ENCODE measurements at places on chromosomes 12 and 14.
A peak's percentile ranks its signal among the peaks of the same experiment; 100 is the strongest.

DNA sequence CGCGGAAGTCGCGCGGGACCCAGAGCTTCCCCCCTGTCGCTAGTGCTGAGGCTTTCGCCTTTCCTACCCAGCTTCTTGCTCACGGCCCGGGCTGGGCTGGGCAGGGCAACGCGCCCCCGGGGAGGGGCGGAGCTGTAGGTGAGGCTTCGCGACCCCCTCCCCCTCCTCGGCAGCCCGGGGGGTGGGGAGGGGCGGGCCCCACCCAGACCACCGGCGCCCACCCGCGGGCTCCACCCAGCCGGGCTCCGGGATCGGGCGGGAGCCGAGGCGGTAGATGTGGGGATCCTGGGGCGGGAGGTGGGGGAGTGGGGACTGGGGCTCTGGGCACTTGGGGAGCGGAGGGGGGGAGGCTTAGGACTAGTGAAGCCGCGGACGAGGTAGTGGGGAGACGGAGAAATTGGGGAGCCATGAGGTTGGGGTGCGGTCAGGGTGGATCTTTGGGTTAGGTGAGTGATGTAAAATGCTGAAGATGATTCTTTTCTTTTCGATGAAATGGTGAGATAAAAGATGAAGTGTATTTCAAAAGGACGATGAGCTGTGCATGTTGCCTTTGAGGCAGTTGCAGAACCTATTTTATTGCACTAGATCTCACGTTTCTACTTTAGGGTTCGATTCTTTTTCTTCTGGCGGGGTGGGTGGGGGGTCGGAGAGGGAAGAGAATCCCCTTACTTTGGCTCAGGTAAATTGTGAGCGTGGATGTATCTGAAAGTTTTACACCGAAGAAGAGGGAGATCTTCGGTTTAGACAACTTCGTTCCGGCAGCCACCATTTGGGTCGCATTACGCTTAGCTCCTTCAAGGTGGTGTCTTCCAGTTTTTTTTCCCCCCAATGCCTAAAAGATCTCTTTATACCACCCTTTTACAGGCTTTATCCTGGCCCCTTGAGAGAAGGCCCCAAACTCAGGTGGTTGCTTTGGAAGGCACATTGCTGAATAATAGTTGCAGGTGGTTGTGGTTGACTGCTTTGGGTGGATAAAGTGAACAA, 619 bp downstream of the ERC1 start:
- DNase-seq = no peak

DNA sequence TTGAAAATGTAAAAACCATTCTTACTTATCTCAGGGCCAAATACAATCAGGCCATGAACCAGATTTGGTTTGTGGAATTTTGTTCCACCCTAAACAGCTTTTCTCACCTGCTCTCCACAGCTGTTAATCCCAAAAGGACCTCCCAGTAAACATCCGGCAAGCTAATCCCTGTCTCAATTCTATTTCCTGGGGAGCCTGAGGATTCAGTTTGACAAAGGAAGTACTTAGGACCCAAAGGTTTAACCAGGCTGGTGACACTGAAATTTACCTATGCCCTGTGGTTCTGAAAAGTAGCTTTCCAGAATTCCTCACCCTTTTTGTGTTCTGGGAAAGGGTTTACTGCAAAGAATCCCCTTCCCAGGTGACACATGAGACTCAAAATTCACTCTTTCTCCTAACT, 15.0 kb downstream of the CAPZA3 start:
- no peak for DNase-seq

DNA sequence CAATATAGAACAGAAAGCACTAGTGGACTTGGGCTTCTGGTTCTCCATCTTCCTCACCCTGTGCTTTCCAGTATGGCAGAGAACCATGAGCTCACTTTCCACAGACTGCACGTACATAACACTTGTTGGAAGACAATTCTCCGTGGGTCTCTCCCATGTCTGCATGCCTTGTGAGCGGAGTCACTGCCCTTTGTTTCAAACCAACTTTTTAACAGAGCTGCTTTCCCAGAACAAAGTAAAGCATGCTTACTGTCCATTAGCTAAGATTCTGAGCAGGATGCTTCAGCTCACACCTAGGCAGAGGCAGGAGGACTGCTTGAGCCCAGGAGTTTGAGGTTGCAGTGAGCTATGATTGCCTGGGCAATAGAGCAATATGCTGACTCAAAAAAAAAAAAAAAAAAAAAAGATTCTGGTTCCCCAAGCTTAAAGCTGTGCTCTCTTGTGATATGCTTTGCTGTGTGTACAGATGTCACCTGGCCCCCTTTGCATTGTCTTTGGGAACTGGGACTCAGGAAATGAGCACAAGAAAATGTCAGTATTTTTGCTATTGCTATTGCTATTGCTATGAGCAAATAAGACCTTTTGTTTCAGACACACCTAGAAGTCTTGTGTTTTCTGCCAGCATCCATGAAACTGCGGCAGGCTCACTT, 54.6 kb upstream of the PTGR2 start:
- no peak for DNase-seq

GRCh38 chr12:56205445-56205844, 16.2 kb upstream of the SMARCC2 start:
- DNase-seq = no peak

DNA sequence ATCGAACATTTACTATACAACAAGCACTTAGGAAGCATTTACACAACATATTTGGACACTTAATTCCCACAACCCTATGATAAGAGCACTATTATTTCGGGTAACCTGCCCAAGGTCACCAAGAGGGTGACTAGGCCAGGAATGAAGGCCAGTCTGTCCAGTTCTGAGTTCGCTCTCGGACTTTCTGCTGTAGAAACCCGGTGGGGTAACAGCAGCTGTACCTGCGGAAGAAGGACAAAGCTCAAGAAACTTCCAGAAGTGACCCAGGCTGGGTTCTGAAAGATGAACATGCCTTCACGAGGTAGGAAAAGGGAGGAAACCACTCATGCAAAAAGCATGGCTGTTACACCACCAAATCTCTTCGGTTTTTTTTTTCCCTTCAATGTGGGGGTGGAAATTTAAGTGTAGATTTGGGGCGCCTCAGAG, 10.8 kb downstream of the PLA2G1B start:
- no peak for DNase-seq

GRCh38 chr14:22221508-22221907, 367.5 kb downstream of the DAD1 start:
- no peak for DNase-seq

- DNase-seq = peak; percentile 76
These were observed 135.9 kb downstream of the KTN1 start for GRCh38 chr14:55715889-55716288.

- no peak for DNase-seq
These were observed 370.6 kb downstream of the PDZRN4 start for GRCh38 chr12:41558671-41559070.

DNA sequence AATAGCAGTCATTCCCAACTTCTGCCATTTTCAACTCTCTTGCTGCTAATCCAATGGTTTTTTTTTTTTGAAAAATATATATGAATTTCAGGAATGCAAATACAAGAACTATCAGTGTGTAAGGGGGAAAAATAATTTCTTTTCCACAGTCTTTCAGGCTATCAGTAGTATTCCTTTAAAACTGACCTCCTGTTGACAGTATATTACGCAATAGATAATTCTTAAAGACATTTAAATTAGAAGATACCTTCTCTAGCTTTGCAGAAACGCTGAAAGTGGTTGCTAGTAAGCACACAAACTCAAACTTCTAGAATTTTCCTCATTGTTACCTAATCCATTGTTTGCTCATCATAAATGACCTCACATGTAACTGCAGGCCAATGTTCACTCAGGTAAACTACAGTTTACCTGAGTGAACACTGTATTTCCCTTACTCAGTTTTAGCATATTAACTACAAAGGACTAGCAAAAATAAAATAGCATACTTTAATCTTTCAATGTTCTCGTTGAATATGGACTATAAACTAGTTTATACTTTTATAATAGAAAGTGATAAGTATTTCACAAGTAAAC, at the start of gene C12orf50:
C12orf50 (minus strand) TSS at position 309 of the 573 bp plus-strand sequence. CDS start 2,439 bp downstream, outside the sequence.
- no peak for DNase-seq

DNA sequence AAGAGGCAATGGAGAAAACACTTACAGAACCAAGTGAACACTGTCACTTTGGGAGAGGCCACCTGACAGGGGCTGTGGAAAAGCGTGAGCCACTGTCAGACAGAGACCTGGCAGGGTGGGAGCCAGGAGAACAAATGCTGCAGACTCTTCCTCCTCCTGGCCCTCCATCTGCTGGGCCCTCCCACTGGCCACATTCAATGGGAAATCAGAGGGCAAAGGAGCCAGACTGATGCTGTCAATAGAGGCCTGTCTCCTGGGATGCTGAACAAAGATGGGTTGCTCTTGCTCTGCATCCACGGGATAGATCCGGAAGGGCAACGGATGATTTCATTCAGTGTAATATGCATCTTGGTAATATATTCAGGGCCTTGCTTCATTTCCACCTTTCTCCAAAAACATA, 44.9 kb upstream of the BCAT1 start:
- no peak for DNase-seq

DNA sequence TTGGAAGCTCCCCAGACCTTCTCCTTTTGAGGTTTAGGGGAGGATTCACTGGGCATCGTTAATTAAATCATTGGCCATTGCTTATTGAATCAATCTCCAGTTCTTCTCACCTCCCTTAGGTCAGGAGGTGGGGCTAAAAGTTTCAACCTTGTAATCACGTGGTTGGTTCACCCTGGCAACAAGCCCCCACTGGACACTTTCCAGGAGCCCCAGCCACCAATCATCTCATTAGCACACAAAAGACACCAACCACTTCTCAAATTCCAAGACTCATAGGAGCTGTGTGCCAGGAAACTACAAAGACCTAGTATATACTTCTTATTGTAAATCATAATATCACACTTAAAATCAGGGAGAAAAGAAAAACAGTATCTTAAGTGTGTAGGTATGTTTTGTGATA, 94.6 kb upstream of the PLEKHA5 start:
- no peak for DNase-seq

DNA sequence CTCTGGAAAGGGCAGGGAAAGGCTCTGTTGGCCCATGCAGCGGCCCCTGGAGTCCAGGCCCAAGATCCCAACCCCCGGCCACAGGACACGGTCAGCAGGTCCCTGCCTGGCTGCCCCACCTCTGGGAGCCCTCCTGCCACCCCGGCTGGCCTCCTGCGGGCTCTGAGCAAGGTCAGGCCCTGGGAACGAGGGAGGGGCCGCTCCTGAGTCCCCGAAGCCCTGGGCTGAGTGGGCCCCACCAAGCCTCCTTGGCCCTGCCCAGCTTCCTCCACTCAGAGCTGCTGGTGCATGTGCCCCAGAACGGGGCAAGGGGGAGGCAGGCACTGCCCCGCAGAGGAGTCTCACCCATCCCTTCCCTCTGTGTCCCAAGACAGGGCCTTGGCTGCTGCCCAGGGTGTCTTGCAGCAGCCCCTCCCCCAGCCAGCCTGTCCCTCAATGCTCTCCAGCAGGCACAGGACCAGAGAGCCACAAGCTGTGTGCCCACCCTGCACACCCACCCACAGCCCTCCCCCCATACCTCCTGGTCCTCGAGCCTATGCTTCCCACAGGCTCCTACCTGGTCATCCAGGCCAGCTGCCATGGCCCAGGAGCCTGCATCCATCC, 7.4 kb upstream of the C14orf180 start:
- no peak for DNase-seq

DNA sequence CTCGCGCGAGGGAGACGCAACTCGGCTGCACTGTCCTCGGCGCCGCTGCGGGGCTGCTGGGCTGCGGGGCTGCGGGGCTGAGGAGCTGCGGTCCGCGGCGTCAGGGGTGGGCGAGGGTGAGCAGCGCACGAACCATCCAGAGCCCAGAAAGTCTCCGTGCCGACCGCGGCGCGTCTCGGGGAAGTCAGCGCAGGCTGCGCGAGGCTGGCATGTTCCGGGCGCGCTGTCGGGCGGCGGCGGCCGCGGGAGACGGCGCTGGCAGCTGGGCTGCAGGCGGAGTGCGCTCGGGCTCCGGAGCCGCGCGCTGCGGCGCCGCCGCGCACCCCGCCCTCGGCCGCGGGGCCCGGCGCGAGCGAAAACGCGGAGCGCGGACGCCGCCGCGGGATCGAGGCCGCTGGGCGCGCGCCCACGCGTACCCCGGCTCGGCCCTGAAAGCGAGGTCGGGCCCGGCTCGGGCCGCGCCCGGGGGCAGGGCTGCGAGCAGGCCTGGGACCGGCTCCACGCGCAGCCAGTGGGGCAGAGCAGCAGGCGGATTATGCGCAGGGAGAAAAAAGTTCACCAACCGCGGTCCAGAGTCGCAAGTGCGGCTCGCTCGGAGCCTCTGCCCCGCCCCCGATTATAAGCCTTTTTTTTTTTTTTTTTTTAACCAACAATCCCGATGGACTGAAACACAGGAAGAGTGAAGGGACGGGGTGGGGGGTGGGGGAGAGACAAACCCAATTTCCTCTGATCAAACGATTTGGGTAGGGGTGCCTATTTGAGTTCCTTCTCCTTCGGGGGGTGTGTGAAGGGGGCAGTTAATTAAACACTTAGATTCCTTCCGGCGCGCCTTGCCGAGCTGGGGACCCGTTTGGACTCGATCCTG, at the start of gene PRICKLE1:
PRICKLE1 (minus strand) TSS at position 282 of the 865 bp plus-strand sequence. CDS start 117,230 bp downstream, outside the sequence.
- DNase-seq = no peak

GRCh38 chr12:132577191-132577920, 33.0 kb downstream of the LRCOL1 start:
- DNase-seq = no peak

DNA sequence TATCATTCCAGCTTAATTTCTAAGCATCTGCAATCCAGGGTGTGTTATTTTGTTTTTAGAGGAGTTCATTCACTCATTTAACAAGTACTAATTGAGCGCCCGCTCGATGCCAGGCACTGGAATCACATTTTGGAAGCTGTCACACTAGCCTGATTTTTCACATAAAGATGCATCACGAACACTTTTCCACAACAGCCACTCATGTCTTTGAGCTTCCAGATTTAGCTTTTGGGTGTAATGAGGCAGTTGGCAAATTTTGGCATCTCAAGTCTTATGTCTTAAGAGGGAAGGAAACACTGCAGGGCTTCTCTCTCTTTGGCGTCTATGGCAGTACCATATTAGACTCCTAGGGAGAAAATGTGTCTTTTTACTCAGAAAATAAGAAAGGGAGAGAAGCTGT, 14.0 kb downstream of the NRXN3 start:
- no peak for DNase-seq

- no peak for DNase-seq
These were observed 188.7 kb downstream of the TTC8 start for GRCh38 chr14:89013098-89013504.

DNA sequence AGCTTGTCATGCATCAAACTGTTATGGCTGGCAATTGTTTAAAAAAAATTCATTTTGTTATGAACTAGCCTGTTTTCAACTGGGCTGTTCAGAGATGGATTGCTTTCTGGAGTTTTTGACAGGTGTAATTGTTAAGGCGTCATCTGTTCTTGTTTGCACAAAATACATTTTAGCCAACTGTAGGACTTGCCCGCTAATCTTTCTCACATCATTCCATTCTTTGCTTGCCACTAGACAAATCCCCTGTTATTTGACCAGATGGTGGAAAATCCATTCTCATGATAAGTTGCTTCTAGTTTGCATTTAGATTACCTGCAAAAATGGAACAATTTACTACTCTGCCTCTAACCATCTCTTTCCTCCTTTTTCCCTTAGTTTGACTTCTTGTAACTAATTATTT, 114.3 kb downstream of the NPAS3 start:
- no peak for DNase-seq

DNA sequence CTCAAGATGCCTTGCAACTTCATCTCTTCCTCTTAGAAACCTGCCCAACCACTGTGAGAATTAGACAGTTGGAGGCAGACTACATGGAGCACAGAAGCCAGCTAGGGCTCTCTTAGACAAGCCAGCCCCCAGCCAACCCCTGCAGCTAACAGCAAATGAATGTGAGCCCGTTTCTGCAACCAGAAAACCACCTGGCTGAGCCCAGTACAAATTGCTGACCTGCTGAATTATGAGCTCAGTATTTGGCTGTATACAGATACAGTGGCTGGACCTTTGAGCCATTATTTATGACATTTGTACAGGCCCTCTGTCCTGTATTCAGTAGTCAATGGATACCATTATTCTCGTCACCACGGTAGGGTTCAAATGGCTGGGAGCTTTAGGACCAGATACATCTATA, 112.9 kb downstream of the TBX5 start:
- DNase-seq = no peak
